ENCODE measurements at places on chromosomes 11 and 22. TPM values are rescaled to one million over a fixed set of nuclear protein-coding genes. Genes with fewer than 3 reads are reported as not detected.

The OR52E5 gene
- polyA plus RNA-seq, result not detected

The POU2F3 gene
- polyA plus RNA-seq, result 0.58 TPM

The PRG2 gene
- polyA plus RNA-seq, result not detected

The APOBEC3C gene
- 6.7 TPM for polyA plus RNA-seq

The OR10A5 gene
- polyA plus RNA-seq, result not detected

The GPHA2 gene
- polyA plus RNA-seq, result not detected

The POU2AF2 gene
- polyA plus RNA-seq, result not detected

The GSTT2 gene
- polyA plus RNA-seq, result not detected

The HBB gene
- 809 TPM for polyA plus RNA-seq

The APOL3 gene
- 4.2 TPM for polyA plus RNA-seq

The HARBI1 gene
- 1.9 TPM for polyA plus RNA-seq

The PRRG4 gene
- polyA plus RNA-seq, result 0.90 TPM

The IRAG1 gene
- 10.8 TPM for polyA plus RNA-seq
